Cardiac atrium fibroblast (primary cell): ENCODE measurements at places on chromosomes 2 and 18. TPM values are rescaled to one million over a fixed set of nuclear protein-coding genes. Genes with fewer than 3 reads are reported as not detected.

Gene IL36B
- not detected in 2 replicates for total RNA-seq

Gene LRRC30
- total RNA-seq = not detected in 2 replicates

Gene FOXI3
- total RNA-seq = not detected in 2 replicates

Gene LTBP1
- total RNA-seq = 105 and 127 TPM in 2 replicates

Gene ICA1L
- 4.4 and 5.4 TPM in 2 replicates for total RNA-seq

Gene C2orf72
- total RNA-seq = 2.1 and 3.2 TPM in 2 replicates

Gene SERPINB3
- not detected in 2 replicates for total RNA-seq

Gene MARCO
- total RNA-seq = not detected in 2 replicates

Gene YES1
- total RNA-seq = 54.3 and 117 TPM in 2 replicates
